Cortex of kidney (tissue), 1 donor: ENCODE measurements at places on chromosomes 4 and X.

GRCh38 chr4:128457726-128458125, 170.1 kb upstream of the PGRMC2 start:
- no peak for DNase-seq

DNA sequence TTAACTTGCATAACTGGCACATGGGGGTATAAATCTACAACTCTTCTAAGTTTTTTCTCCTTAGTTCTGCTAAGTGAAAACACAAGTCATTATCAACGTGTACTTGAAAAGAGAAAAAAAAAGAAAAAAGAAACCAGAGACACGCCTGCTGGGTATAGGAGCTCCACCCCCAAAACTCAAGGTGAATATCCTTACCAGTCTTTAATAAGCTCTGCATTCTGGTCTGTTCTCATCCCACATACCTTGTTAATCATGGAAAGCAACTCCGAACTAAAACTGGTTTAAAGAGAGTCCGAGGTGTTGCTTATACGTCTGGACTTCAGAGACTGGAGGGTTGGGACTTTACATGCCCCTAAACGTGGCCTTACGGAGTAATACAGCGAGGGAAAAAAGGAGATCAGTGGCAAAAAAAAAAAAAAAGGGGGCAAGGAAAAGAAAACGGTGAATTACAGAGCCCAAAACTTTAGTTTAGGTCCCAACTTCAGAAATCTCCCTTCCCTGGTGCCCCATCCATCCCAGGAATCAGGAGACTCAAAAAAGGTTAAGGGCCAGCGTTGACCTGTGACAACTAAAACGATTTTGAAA, 1.0 kb downstream of the PGRMC2 start:
- no peak for DNase-seq

DNA sequence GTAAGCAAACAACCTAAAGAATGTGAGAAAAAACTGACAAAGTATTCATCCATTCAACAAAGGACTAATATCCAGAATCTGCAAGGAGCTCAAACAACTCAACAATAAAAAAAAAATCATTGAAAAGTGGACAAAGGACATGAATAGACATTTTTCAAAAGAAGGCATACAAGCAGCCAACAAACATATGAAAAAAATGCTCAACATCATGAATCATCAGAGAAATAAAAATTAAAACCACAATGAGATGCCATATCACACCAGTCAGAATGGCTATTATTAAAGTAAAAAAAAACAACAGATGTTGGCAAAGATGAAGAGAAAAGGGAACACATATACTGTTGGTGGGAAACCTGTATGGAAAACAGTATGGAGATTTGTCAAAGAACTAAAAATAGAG, 120.7 kb upstream of the ADGRL3 start:
- no peak for DNase-seq

- DNase-seq = no peak
Observed at GRCh38 chr4:22515888-22516541, at the start of gene ADGRA3. ADGRA3 (minus strand) TSS chr4:22516066; CDS start chr4:22515784, 282 bp downstream.

DNA sequence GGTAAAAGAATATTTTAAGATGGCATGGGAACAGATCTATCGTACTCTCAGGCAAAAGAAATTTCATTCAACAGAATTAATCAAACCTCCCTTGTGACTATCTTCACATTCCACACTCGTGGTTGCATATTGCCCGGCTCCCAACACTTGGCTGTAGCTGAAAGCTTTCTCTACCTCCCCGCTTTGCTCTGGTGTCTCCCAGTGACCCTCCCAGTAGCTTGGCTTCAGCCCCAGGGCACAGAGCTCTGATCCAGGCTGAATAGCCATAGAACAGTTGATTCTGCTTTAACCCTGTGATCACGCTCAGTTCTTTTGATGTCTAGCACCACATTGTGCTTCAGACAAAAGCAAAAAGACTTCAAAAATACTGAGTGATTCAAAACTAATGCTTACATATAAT, 24.6 kb downstream of the SLC7A11 start:
- DNase-seq = no peak

- DNase-seq = no peak
Observed at GRCh38 chr4:123776267-123776666, 379.7 kb downstream of the SPRY1 start.

DNA sequence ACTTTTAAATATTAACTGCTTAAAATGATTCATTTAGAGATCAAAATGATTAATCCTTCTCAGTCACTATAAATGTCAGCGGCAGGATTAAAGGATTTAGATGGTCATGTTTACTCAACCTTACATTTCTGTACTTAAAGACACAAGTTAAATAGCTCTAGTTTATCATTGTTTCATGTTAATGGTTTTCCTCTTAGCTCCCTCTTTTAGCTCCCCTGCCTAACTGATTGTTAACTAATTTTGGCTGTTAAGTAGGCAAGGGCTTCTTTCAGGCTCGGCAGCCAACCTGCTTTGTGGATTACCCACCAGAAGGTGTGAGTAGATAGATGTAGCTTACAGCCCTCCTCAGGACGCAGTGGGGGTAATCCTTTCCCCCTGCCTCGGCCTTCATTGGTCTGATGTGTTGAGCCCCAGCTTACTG, 96.0 kb downstream of the TENM3 start:
- no peak for DNase-seq

- DNase-seq = no peak
Observed at GRCh38 chrX:118729042-118729652, 1.7 kb downstream of the IL13RA1 start.

- no peak for DNase-seq
Observed at GRCh38 chr4:112038861-112039260, 106.4 kb upstream of the FAM241A start.

GRCh38 chr4:169616846-169617245, 3.5 kb upstream of the CLCN3 start:
- no peak for DNase-seq

- DNase-seq = no peak
Observed at GRCh38 chrX:97399400-97399799, 515.7 kb downstream of the RPA4 start.

DNA sequence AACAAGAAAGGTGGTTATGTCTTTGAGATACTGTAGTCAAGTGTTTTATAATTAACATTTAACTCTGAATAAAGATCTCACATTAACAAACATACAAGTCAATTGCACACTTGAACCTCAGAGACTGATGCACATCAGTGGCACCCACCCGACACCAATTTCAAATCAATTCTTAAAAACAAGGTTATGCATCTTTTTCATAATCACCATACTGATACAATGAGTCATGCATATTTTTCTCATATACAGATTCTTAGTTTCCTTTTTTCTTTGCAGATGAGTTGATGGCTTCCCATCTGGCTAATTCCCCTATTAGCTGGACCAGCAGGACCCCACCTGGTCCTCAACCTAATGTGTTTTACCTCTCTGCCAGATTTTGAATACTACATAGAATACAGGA, 136.2 kb upstream of the RPL34 start:
- DNase-seq = no peak

GRCh38 chr4:92231511-92231910, 72.3 kb upstream of the GRID2 start:
- no peak for DNase-seq

- no peak for DNase-seq
Observed at GRCh38 chrX:118126286-118126685, 9.7 kb upstream of the KLHL13 start.

DNA sequence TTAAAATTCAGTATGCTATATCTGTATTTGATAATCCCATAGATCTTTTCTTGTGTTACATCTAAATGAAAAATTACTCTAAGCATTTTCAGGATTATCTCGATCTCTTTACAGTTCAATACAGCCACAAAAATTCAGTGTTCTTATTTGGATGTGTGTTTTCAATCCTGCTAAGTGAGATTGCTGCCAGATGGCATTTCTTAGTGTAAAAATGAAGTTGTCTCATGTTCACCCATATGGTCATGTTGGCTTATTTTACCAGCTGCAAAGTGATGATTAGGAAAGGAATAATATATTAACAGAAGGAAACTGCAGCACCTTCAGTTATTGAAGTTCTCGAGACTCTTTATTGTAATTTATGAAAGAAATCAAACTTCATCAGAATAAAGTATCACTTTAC, 12.1 kb upstream of the FAM47A start:
- DNase-seq = no peak

- no peak for DNase-seq
Observed at GRCh38 chr4:165740911-165741310, 132.1 kb upstream of the TLL1 start.

DNA sequence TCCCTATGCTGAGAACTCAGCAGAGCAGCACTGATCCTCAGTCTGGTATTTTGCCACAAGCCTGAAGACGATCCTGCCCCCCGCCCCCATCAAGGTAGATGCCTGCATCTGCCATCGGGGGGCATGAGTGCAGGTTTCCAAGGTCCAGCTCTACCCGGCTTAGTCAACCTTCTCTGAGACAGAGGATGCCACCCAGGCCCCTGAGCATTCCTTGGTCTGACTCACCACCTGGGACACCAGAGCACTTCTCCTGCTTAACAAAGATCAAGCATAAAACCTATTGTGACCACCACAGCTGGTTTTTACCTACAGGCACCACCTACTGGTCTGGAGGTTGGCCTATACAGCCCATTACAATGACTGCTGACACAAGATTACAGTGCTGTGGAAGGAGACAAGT, 1168.1 kb downstream of the PCDH19 start:
- no peak for DNase-seq

DNA sequence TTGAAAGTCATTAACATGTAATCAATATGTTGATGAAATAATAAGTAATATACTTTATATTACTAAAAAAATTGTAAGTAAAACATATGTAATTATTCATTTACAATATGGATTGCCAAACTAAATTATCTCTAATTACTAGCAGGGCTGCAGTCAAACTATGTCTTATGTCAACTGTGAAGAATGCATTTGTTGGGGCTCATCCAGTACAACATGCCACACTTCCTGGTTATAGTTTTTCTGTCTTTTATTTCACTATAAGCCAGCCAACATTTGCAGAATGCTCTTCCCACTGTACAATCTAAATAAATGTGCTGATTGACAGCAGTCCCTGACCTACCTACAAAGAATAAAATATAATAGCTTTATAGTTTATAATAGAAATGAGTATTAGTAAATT, 975.4 kb upstream of the NDST4 start:
- no peak for DNase-seq

GRCh38 chr4:5472160-5472591, 236.2 kb downstream of the EVC2 start:
- no peak for DNase-seq

GRCh38 chr4:100525686-100526085, 7.9 kb upstream of the EMCN start:
- no peak for DNase-seq

GRCh38 chr4:11471618-11472017, 42.9 kb upstream of the HS3ST1 start:
- no peak for DNase-seq

- DNase-seq = no peak
Observed at GRCh38 chr4:155392481-155393184, 15.9 kb upstream of the MAP9 start.

- DNase-seq = no peak
Observed at GRCh38 chr4:132809298-132810032, 339.6 kb upstream of the PCDH10 start.

GRCh38 chr4:41297832-41298231, 41.1 kb downstream of the UCHL1 start:
- DNase-seq = no peak

DNA sequence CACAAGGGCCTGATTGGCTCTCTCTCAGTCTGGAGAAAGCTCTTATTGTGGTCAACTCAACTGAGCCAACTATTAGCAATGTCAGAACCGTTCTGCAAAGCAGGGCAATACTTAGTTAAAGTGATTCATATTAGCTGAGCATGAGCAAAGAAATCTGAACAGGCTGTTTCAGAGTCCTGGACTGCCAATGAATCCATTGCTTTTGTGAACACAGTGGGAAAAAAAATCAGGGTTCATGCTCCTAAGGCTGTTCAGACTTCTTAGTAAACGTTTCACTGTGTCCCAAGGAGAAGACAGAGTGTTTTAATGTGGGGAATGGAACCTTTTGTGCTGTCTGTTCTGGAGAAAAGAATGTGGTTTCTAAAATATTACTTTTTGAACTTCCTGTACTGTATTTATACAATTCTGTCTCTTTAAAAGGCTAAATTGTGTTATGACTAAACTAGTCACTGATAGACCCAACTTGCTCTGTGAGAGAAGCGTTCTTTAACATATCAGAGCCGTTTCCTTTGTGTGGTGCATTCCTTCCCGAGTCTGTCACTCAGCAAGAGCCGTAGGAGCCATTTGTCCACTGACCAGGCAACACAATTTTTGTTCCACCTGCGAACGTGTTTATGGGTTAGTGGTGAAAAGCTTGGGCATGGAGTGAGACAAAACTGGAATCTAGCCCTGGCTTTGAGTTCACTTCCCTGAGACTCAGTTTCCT, 366.1 kb downstream of the FBXO8 start:
- no peak for DNase-seq

GRCh38 chr4:98909646-98910401, 19.1 kb downstream of the EIF4E start:
- no peak for DNase-seq

- no peak for DNase-seq
Observed at GRCh38 chr4:74613266-74613665, 168.3 kb downstream of the AREG start.

- DNase-seq = no peak
Observed at GRCh38 chrX:27917713-27918500, 63.3 kb downstream of the DCAF8L1 start.

DNA sequence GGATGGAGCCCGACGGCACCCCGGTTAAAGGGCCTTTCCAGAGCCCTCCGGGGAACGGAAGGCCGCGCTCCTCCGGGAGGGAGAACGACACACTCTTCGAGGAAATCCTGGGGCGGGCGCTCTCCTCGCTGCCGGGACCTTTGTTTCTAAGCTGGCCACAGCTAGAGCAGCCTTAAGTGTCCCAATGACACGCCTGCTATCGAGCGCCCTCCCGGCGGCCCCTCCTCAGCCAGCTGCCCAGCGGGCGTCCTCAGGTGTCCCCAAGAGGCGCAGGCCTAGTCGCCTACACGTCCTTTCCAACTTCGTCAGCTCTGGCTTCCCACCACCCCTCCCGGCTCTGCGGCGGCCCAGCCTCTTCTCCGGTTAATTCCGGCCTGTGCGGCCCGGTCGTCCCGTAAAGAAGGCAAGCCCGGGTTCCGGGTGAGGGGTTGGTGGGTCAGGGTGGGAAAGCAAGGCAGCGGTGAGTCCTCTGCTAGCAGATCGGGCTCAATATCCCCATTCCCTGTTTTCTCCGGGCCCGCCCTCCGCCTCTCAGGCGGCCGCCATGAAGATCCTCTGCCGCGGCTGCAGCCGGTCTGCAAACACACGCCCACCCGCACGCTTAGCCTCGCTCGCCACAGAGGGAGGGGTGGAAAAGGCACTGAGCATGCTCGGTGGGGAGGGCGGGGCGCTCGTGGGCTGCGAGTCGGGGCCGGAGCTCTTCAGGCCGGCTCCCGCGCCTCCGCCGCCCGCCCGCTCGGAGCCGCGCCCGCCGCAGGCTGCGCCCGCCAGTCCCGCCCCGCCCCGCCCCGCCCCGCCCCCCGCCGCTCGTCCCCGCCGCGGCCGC, at the start of gene RAP1GDS1:
Gene RAP1GDS1 (plus strand): TSS at position 806 of the 826 bp plus-strand sequence. CDS start 182 bp downstream, outside the sequence.
- peak; percentile 88 for DNase-seq

- DNase-seq = no peak
Observed at GRCh38 chr4:2686379-2687265, 69.5 kb downstream of the TNIP2 start.

DNA sequence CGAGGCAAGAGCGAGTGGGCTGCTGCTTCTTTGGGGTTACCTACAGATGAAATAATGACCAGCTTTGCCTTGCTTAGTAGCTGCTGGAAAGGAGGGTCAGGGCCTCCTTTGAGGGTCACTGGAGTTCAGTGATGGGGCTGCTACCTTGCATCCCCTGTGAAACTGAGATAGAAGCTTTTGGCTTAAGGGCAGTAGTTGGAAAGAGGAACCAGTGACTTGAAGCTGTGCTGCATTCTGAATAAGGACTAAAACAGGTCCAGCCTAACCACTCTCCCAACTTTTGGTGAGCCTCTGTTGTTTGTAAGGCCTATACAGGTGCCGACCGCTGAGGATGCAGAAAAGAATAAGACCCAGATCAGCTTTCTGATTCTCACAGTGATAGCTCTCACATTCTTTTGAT, 41.2 kb downstream of the RASL11B start:
- no peak for DNase-seq
